ENCODE measurements at places on chromosomes 1 and 21.

- DNase-seq, result peak; percentile 31
Observed at GRCh38 chr1:52032785-52033131, 852 bp downstream of the KTI12 start.

GRCh38 chr21:36654796-36655325, 44.1 kb upstream of the SIM2 start:
- DNase-seq, result no peak

DNA sequence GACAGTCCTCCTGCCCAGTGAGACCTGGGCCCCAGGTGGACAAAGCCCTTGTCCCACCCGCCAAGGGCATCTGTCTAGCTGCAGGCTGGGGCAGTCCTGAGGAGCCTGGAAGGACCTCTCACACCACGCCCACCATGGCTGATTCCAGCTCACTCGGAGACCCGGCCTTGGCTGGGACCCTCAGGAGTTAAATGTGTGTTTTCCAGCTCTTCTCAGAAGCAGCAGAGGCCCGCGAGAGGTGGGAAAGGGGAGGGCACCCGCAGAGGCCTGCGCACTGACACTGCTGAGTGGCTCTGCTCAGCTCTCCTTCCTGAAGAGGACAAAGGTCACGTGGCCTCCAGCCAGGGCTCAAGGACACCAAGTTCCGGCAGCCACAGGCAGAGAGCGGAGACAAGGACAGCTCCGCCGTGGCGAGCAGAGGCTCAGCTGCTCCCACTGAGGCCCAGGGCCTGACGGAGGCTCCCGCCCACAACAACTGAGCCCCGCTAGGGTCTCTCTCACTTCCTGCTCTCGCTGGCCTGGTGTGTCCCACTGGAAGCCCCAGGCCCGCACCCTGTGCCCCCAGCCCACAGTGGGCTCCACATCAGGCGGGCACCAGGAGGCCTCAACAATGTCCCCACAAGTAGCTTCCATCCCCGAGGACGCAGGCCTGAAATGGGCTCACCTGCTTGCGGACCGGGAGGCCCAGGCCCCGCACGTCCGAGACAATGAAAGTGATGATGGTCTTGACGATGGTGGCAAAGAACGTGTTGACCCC, 16.9 kb downstream of the SLC19A1 start:
- DNase-seq, result no peak

DNA sequence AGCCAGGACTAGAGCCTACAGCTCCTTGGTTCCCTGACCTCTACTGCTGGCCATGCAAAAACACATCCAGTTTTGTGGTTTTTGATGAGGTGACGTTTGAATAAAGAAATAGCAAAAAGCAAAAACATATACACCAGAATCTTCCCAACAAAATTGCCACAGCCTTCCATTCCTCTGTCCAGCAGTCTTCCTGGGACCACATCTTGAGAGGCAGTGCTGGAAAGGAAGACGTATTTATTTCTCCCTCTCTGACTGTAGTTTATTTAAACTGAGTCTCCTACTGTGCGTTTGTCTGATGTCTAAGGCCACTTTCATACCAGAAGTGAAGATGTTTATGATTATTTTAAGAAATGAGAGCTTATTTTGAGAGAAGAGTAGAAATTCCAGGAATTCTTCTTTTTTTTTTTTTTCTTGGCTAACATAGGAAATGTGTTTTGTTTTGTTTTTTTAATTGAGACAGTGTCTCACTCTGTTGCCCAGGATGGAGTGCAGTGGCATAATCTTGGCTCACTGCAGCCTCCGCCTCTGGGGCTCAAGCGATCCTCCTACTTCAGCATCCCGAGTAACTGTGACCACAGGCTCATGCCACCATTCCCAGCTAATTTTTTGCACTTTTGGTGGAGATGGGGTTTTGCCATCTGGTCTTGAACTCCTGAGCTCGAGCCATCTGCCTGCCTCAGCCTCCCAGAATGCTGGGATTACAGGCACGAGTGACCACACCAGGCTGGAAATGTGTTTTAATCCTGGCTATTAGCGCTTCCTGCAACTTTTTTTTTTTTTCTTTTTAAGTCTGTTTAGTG, 118.5 kb downstream of the ITSN1 start:
- DNase-seq, result no peak

DNA sequence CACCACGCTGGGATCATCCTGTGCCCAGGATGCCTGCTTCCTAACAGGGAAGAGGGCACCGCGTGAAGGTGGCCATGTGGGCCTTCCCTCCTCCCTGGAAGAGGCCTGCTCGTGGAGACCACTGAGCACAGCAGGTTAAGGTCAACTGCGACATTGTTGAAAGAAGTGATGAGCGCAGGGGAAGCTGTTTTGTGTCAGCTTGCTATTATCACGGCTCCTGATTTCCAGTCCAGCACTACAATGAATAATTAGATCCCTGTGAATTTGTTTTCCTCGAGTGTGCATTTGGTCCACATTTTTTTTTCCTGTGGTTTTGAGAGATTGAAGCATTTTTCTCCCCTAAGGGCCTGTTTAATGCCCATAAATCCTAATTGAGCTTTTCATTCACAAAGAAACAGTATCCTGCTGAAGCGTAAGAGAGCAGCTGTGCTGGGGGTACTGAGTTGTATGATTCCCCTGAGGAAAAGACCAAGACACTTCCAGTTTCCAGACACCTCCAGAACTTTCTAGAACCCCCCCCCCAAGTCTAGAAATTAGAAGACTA, 204.9 kb downstream of the KCNJ6 start:
- DNase-seq, result no peak

DNA sequence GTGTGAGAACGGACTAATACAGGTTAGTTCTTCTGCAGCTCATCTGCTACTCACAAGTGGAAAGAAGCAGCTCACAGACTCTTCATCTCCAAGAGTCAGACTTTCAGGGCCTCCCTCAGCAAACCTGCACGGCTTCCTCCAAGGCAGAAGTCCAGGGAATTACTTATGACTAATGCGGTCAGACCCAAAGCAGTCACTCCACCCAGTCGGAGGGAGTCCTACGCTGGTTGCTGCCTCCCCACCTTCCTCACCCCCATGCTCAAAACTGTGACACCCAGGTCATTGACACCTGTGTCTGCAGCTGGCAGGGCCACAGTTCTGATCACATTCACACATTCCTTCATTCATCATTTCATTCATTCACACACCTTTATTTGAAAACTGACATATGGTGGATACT, 38.4 kb upstream of the PRDM2 start:
- DNase-seq, result no peak

- no peak for DNase-seq
Observed at GRCh38 chr1:35112668-35113067, 33.5 kb downstream of the ZMYM1 start.

DNA sequence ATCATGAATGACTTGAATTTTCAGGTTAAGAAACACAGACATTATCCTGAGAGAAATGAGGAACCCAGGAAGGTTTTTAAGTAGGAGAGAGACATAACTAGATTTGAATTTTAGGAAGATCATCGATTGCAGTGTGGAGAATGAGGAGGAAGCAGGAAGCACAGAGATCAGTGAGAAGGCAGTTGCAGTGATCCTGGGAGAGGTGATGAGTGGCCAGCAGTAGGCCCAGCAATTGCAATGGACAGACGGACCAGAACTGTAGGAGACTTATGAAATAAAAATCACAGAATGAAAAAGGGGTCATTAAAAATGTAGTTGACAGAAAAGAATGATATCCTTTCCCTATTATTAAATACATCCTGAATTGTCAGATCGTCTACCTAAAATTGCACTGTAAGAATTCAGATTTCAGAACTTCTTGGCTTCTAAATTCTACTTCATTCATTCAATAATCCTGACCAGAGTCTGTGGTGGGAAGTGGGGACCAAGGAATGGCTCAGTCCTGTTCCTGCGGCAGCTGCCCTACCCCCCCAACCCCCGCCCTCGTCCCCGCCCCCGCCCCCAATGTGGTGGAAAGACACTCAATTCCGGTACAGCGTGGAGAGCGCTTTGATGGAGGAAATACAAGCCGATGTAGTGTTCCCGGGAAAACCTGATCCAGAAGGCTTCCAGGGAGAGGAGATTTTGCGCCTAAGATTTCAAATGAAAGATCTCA, 35.1 kb downstream of the SLC2A1 start:
- DNase-seq, result no peak

GRCh38 chr1:36157115-36157903, 1.3 kb downstream of the MAP7D1 start:
- no peak for DNase-seq

DNA sequence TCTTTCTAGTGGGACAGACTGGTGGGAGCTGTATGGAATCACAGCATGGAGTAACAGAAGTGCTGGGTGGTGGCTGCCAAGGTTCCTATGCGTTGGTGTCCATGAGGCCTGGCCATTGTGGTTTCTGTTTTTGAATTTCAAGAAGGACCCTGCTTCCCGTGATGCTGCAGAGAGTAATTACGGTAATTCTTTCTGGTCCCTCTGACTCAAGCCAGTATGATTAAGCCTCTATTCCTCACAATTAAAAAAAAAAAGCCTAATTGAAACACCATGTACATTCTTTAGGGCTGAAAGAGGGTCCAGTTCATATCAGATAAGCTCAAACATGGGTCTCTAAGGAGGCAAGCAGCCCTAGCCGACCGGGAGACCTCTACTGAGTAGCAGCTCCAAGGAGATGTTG, 10.5 kb upstream of the C1orf21 start:
- no peak for DNase-seq

GRCh38 chr1:245469006-245469405, 314.2 kb downstream of the KIF26B start:
- DNase-seq, result no peak

- DNase-seq, result no peak
Observed at GRCh38 chr1:63350320-63350719, 17.1 kb upstream of the ALG6 start.

DNA sequence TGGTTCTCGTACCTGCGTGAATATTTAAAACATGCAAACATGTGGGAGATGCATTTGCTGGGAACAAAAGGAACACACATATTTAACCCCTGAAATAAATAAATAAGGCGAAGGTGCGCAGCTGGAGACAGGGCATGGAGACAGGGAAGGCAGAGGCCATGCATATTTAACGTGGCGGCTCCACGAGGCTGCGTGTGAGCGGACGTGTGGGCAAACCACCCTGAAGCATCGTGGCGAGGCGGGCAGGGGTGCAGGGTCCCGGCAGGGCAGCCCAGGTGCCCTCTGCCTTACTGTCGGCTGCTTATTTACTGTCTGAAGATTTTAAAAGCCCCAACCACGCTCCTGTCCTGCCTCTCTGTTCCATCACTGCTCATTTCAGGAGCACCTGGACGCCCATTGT, 104.0 kb upstream of the ACTRT2 start:
- no peak for DNase-seq

DNA sequence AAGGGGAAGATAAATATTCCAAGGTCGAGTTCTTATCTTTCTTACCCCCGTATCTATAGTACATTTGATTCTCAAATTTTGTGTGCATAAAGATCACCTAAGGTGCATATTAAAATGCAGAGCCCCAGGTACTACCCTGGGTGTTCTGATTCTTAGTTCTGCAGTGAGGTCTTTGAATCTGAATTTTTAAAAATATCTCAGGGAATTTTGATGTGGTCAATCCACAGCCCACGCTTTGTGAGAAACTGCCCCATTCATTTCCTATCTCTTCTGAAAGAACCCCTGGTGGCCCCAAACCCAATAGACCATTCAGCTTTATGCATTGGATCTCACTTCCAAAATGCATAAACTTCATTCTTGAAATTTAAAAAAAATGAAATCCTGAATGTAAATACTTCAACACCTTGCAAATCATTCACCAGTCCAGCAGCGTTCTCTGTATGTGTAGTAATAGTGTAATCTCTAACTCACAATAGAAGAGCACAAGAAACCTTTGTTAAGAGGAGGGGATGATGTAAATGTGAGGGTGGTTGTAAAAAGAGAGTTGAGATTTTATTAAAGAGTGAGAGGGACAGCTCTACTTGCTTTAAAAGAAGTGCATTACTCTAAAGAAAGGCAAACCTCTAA, 108.8 kb upstream of the ZP4 start:
- DNase-seq, result no peak

DNA sequence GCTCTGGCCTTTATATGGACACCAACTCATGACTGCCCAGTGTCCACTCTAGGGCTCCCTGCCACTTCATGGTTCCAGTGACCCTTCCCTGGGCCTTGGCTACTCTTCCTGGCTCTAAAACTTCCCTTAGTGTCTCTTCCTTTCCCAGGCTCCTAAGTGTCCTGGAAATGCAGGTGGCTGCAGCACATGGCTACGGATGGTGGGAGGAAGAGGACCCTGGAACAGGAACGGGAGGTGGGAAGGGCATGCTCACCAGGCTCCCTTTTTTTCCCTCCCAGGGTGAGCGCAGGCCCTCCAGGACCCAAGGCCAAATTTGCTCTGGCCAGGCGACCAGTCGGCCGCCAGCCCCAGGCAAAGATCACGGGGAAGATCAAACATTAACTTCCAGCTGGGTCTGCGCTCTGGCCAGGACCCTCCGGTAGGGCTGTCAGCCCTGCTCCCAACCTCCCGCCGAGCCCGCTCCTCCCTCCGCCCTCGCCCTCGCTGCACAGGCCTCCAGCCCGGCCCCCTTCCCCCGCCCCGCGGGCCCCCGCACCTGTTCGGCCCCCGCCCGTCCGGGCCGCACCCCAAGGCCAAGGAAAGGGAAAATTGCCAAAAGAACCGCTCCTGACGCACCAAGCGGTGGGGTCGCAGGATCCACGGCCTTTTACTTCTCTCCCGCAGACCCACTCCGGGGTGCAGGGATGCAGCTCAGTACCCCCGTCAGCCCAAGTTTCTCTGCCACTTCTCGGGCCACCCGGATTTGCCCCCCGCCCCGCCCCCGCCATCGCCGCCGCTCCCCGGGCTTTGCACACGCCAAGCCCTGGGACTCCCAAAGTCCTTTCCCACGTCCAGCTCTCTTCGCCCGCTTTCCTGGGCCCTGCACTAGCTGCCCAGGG, 894 bp downstream of the TCEA3 start:
- no peak for DNase-seq

DNA sequence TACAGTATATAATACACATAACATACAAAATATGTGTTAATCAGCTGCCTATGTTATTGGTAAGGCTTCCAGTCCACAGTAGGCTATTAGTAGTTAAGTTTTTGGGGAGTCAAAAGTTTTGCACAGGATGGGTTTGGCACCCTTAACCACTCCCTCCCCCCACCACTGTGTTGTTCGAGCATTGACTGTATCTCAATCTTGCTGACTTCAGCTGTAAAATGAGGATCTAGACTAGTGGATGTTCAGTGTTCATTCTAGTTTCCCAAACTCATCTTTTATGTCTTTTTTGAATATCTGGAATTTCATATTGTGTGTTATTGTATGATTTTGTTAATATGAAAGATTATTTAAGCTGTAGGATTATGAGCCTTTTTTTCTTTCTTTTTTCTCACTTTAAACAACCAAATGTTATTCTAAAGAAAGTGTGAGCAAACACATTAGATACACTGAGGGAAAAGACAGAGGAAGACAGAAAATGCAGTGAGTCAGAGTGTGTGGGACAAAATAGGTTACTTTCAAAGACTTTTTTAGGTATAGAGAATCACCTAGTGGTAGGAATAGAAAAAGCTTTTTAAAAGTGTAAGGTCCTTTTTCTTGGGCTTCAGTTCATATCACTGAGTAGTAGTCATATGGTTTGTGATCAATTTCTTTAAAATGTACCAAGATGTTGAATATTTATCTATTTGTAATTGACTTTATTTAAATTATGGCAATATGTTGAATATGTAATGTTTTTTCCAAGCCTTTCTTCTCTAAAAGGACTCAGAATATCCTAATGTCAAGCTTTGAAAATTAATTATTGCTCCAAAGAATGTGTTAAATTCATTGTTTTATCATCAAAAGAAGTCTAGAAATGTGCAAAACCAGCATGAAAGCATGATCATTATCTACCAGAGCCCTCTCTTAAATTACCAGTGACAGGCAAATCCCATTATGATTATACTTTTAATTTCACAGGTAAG, 17.9 kb upstream of the CENPF start:
- no peak for DNase-seq

GRCh38 chr1:154791292-154792166, 78.6 kb downstream of the KCNN3 start:
- DNase-seq, result no peak
